ENCODE measurements at places on chromosomes 5 and 9.

- no peak for DNase-seq
Measured at GRCh38 chr9:7324152-7324598, 475.4 kb downstream of the DMAC1 start.

- no peak for DNase-seq
Measured at GRCh38 chr5:142859037-142859436, 88.9 kb downstream of the ARHGAP26 start.

GRCh38 chr9:98701576-98701975 lies 7.2 kb downstream of the GABBR2 start:
- no peak for DNase-seq

DNA sequence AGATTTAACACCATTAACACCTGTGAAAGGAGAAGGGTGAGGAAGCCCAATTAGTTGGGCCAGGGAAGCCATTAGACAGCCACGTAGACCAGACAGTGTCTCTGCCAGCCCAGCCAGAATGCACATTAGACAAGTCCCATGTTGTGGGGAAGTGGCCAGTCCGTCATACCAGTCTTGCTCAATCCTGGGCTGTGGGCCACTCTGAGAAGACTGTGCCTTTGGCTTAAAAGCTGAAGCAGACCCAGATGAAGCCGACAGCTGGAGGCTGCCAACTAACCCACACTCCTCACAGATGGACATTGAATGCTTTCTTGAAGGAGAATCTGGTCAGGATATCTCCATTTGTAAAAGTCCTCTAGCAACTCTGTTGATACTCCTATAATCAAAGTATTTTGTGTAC lies 128.5 kb downstream of the CHSY3 start:
- DNase-seq: no peak

DNA sequence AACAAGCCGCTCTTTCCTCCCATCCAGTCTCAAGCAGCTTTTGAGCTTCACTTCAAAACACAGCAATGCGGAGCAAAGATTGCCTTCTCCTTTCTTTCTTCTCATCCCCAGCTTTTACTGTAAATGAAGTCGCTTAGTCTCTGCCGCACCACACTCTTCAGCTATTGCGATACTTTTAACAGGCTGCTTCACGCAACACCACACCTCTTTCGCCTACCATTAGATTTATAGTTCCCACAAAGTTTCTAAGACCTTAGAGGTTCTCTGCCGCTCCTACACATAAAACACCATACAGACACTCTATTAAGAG lies 711 bp downstream of the PGGT1B start:
- DNase-seq: no peak

- DNase-seq: no peak
Measured at GRCh38 chr5:1744393-1745122, 55.1 kb downstream of the MRPL36 start.

GRCh38 chr9:36389590-36389989 lies 10.5 kb downstream of the RNF38 start:
- DNase-seq: no peak

GRCh38 chr9:93952119-93952783 lies 2.9 kb downstream of the BARX1 start:
- DNase-seq: no peak

GRCh38 chr5:149957855-149958254 lies 2.7 kb upstream of the SLC26A2 start:
- no peak for DNase-seq

GRCh38 chr9:133527444-133527920 lies 2.7 kb upstream of the MYMK start:
- no peak for DNase-seq

GRCh38 chr9:38357350-38358114 lies 35.0 kb upstream of the ALDH1B1 start:
- no peak for DNase-seq
